ENCODE measurements at places on chromosomes 7 and 10.

DNA sequence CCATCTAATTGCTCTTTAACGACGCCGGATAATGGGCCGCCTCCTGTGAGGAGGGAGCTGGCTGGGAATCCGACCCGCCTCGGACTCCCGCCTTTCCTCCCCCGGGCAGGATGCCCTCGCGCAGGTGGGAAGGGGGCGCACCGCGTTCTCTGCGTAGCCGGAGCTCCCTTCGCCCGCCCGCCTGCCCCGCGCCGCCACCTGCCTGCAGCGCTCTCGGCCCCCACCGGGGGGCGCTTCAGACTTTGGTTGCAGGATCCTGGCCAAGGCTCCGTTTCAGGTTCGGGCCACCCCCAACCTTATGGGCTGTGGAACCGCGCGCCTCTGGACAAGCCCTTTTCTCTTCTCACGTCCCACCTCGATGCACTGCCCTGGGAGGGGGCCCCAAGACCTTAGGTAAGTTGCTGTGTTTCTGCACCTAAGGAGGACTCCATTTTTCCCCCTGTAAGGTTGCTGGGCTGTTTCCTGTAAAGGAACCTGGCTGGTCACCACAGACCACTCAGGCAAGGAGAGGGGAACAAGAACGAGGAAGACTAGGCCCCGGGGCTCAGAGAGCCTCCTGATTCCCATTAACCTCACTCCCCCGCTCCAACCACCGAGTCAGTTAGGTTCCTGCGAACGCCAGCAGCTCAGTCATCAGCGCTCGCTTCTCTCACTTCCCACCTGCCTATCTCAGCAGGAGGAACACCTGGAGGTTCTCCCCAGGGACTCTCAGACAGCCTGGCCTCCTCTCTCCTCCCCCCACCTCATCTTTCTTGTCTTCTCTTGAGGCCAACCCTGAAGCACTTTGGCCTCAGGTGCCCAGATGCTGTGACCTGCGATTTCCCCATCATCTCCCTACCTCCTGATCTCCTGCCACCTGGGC lies 11.3 kb upstream of the KAZALD1 start:
- peak; percentile 75 for DNase-seq

- DNase-seq: no peak
Measured at GRCh38 chr10:77583527-77583926, 54.1 kb downstream of the KCNMA1 start.

DNA sequence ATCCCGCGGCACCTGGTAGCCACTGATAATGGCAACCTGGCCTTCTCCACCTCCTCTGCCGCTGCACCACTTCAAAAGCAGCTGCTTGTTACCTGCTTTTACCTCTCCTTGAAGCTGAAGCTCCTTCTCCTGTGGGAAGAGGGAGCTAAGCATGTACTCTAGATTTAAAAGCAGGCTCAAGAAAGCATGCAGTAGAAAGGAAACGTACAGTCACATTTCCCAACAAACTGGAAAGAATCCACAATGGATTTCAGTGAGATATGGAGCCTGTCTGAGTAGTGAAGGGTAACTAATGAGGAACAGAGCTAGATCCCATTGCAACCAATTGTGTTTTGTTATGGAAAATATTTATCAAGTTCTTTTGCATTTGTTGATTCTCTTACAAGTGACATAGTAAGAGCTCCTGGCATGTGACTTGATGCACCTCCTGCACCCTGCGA lies 457.4 kb upstream of the GALNT17 start:
- DNase-seq: no peak

- no peak for DNase-seq
Measured at GRCh38 chr7:71801976-71802375, 610.2 kb downstream of the CALN1 start.

- no peak for DNase-seq
Measured at GRCh38 chr7:36305226-36305625, 84.4 kb upstream of the ANLN start.

DNA sequence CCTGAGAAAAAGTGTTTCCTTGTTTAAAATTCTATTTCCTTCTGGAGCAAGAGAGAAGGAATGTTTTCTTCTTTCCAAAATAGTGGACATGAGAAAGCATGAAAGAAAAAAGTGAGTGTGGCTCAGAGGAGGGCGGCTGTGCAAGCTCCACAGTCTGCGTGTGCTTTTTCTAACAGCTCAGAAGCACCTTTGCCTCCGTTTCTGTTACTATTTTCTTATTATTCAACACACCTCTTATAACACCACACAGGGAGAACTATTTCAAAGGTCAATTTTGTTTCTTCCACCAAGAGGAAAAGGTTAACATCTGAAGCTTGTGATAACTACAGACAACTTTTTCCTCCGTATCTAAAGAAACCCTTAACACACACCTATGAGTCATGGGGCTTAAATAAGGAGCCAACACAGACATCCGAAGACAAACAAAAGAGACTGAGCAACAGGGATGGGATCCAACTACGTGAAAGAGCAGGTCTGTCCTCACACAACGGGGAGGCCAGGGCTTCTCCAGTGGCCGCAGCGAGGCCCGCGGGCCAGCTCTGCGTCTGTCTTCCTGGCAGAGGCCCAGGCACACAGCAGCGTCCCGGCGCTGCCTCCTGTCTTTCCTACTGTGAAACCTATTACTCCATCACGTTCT lies 36.2 kb upstream of the NCAPG2 start:
- DNase-seq: no peak

DNA sequence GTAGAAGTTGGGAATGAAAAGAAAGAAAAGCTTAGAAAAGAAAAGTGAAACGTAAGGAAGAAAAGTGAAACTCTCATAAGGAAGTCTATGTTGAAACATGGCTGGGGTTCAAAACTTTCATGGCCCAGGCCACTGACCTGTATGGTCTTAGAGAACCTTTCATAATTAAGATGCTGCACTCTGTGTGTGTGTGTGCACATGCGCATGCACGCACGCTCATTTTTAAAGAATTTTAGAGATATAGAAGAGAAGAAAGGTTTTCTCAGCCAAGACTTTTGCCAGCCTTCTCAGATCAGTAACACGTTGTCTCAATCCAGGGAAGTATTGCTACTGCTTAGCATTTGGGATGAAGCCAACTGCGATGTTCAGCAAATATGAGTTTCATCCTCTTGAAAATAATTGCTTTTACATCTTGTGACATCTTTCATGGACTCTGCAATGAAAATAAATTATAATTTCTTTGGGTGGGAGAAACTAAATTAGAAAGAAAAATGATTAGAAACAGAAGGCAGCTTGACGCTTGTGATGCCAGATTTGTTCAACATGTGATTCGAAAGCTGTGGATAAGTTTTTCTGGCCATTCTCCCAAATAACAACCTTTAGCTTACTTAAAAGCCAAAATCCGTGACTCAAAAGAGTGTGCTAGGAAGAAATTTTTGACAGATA lies 16.2 kb upstream of the SLC26A4 start:
- DNase-seq: no peak

GRCh38 chr10:130547368-130547767 lies 411.2 kb downstream of the GLRX3 start:
- peak; percentile 42 for DNase-seq

- peak; percentile 74 for DNase-seq
Measured at GRCh38 chr7:77657427-77658224, 38.6 kb upstream of the RSBN1L start.

DNA sequence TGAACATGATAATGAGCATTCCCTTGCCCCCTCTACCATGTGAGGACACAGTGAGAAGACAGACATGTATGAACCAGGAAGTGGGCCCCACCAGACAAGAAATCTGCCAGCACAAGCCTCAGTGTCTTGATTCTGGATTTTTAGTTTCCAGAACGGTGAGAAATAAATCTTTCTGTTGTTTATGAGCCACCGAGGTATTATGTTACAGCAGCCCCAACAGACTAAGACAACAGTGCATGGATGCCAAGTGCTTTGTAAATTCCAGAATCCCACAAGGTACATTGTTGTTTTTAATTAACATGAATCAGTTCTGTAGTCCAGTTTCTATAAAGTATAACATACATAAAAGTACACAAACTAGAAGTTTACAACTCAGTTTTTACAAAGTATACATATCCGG lies 162.2 kb downstream of the ARHGAP21 start:
- no peak for DNase-seq

DNA sequence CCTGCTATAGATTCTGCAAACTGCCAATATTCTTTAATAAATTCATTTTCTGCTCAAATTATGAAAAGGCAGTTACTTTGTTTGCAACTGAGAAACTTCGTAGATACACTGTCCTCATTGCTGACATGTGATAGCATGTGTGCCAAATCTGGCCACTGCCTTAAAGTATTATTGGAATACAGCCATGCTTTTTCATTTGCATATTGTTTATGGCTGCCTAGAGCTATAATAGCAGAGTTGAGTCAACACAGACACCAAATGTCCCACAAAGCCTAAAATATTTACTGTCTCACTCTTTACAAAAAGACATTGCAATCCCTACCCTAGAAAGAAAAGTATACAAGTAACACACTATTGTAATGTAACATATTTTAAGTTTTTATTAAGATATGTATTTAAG lies 647.4 kb downstream of the XPNPEP1 start:
- DNase-seq: no peak

DNA sequence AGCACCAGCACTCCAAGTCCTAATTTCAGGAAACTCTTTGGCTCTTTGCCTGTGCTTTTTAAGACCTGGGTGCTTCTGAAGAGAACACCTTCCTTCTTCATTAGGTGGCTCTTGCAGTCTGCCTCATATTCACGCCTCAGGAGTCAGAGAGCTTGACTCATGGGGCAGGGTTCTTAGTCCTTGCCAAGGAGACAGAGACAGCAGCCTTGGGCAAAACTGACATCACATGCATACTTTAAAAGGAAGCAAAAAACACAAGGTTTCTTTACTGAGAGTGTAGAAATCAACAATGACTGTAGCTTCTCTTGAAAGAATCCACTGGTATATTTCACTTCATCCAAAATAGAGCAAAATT lies 780.6 kb downstream of the INHBA start:
- DNase-seq: no peak

DNA sequence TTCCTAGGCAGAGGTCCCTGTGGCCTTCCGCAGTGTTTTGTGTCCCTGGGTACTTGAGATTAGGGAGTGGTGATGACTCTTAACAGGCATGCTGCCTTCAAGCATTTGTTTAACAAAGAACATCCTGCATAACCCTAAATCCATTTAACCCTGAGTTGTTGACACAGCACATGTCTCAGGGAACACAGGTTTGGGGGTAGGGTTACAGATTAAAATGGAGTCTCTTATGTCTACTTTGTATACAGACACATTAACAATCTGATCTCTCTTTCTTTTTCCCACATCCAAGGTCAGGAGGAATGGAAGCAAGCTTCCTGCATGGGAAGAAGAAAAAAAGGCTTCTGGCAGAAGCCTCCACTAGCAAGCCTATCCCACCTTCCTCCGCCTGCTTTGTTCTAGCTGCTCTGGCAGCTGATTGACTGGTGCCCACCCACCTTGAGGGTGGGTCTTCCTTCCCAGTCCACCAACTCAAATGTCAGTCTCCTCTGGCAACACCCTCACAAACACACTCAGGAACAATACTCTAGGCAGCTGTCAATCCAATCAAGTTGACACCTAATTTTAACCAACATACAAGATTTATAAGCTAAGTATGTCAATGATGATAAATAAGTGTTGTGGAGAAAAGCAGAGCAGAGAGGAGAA lies 176.5 kb upstream of the CCZ1B start:
- peak; percentile 63 for DNase-seq

DNA sequence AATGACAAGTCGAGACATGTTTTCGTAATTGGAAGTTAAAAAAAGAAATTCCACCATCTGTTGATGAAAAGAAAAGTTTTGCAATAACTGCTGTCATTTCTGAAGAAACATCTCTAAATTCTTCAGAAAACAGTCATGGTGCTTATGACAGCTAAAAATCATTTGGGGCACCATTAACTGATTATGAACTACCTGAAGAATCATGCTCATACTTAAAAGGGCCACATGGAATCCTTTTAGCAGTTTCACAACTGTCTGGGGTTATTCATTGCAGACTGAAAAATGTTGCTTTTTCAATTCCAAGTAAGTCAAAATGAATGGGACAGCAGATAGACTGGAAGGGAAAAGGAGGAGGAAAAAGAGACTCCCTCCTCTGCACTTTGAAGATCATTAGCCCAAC lies 134.2 kb downstream of the CHN2 start:
- DNase-seq: no peak

DNA sequence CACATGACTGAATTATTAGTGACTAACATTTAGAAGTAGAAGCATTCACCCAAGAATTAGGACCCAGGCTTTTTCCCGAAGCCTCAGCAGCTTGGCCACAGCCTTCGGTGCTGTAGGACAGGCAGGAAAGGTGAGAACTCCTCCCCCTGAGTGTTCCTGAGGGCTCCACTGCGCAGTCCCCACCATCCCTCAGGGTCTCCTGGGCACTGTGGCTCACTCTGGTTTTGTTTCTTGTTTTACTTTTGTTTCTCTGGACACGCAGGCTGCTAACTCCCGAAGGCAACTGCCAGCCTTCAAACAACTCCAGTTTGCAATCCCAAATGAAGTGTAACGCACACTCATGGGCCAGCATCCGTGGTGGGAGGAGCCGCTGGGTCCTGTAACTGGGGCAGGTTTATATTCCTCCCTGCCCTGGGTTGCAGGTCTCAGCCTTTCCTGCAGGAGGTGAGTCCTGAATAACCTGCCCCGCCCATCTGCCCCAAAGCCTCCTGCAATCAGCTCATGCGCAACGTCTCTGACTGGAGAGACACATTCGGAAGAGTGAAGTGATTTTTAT lies 492.9 kb downstream of the PTPRN2 start:
- no peak for DNase-seq

DNA sequence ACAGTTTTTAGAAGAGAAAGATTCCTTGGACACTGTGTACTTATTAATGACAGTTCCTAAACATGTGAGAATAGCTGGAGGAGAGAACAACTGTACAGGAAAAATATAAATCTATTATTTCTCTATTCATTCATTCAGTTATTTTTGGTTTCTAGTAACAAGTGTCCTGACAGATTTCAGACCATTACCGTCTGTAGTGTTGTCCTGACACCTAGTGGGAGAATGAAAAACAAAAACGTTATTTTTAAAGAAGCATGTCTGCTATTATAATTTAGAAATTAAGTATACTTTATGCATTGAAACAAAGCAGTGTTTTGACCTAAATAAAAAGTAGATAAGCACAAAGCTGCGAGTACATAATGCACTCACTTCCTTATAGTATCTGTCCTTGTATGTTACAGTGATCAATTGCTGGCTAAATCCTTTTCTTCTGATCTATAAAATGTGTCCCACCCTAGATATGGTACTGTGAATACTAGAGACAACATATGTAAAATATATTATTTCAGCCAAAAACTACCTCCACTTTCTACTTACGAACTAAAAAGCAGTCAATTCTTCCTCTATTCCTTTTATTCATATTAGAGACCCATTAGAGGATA lies 575.6 kb downstream of the ARL4A start:
- DNase-seq: peak; percentile 51

GRCh38 chr7:99219185-99219767 lies 11.4 kb upstream of the KPNA7 start:
- no peak for DNase-seq

- DNase-seq: no peak
Measured at GRCh38 chr7:117393781-117394180, 33.5 kb downstream of the ASZ1 start.

DNA sequence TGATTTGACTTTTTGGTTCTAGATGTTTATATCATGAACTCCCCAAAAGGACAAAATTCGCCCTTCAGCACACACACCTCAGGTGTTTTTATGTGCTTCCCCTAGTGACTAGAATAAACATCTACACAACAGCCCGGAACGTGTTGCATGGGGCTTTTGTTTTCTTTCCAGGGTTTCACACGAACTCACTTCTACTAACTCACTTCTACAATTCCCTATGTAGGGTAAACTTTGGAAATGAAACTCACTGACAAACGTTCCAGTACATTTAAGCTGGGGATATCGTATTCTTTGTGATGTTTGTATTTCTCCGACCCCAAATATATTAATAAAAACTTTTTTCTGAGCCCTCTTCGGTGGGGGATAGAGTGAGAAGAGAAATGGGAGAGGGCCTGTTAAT lies 1.4 kb downstream of the TRA2A start:
- peak; percentile 54 for DNase-seq
